ENCODE measurements at places on chromosomes 5 and 9. TPM values are rescaled to one million over a fixed set of nuclear protein-coding genes. Genes with fewer than 3 reads are reported as not detected.

NME5 gene
- 1.9 TPM for total RNA-seq

CCDC152 gene
- total RNA-seq: 0.13 TPM

PROB1 gene
- total RNA-seq: 5.1 TPM

IL17B gene
- total RNA-seq: not detected

PCDHA11 gene
- total RNA-seq: under 0.01 TPM

BNC2 gene
- total RNA-seq: 4.5 TPM

CHSY3 gene
- total RNA-seq: 3.0 TPM

SLCO6A1 gene
- not detected for total RNA-seq

SLC1A3 gene
- total RNA-seq: not detected

SLC6A19 gene
- not detected for total RNA-seq

PHF24 gene
- total RNA-seq: under 0.01 TPM

IL33 gene
- 2.8 TPM for total RNA-seq

KIF27 gene
- total RNA-seq: 1.9 TPM

OR1Q1 gene
- not detected for total RNA-seq

EMB gene
- total RNA-seq: under 0.01 TPM

TYRP1 gene
- total RNA-seq: 0.51 TPM

IL9 gene
- total RNA-seq: not detected

PCDH1 gene
- total RNA-seq: 37.4 TPM

DIPK1B gene
- 93.8 TPM for total RNA-seq

FRMD3 gene
- 0.76 TPM for total RNA-seq

ANKDD1B gene
- 0.51 TPM for total RNA-seq

RABL6 gene
- total RNA-seq: 51.1 TPM

KDM3B gene
- 51.7 TPM for total RNA-seq

SPOCK1 gene
- 1.0 TPM for total RNA-seq

MEGF9 gene
- total RNA-seq: 5.7 TPM

GABRG2 gene
- total RNA-seq: not detected

INSYN2B gene
- 1.4 TPM for total RNA-seq

EDIL3 gene
- under 0.01 TPM for total RNA-seq

PGM5 gene
- total RNA-seq: 48.9 TPM

LAMC3 gene
- 5.1 TPM for total RNA-seq

SLC31A1 gene
- total RNA-seq: 15.7 TPM

GOLPH3 gene
- total RNA-seq: 55.0 TPM

DPM2 gene
- 8.9 TPM for total RNA-seq

WDR31 gene
- total RNA-seq: 0.38 TPM

ZNF474 gene
- total RNA-seq: under 0.01 TPM

SEC16A gene
- 25.0 TPM for total RNA-seq

LEAP2 gene
- 0.13 TPM for total RNA-seq

DDX4 gene
- total RNA-seq: not detected

PAEP gene
- total RNA-seq: not detected

SNCAIP gene
- total RNA-seq: 50.6 TPM

CDX1 gene
- not detected for total RNA-seq

OMD gene
- total RNA-seq: not detected

SPRY4 gene
- 4.5 TPM for total RNA-seq

PPP2CA gene
- total RNA-seq: 49.6 TPM

NDUFB6 gene
- 25.4 TPM for total RNA-seq

FGFR4 gene
- 2.4 TPM for total RNA-seq

OTULINL gene
- 0.26 TPM for total RNA-seq

KLHL3 gene
- 50.4 TPM for total RNA-seq

PTPA gene
- 114 TPM for total RNA-seq

SOX30 gene
- not detected for total RNA-seq

OR2Y1 gene
- not detected for total RNA-seq

LRRC19 gene
- not detected for total RNA-seq

MEF2C gene
- total RNA-seq: 118 TPM

HTR4 gene
- total RNA-seq: not detected
